Hematopoietic multipotent progenitor cell treated with erythropoietin and hydrocortisone succinate and interleukin-3 and kit ligand, for 4 days (in vitro differentiated cells): ENCODE measurements at places on chromosomes 7 and 10.

GRCh38 chr7:18580950-18581349 lies 85.4 kb downstream of the HDAC9 start:
- DNase-seq = no peak

- no peak for DNase-seq
Observed at GRCh38 chr10:34185998-34186397, 629.1 kb downstream of the PARD3 start.

- DNase-seq = peak; percentile 86
Observed at GRCh38 chr10:97278491-97278989, 13.9 kb downstream of the ARHGAP19 start.

GRCh38 chr7:115779561-115779960 lies 251.0 kb downstream of the TFEC start:
- DNase-seq = no peak

DNA sequence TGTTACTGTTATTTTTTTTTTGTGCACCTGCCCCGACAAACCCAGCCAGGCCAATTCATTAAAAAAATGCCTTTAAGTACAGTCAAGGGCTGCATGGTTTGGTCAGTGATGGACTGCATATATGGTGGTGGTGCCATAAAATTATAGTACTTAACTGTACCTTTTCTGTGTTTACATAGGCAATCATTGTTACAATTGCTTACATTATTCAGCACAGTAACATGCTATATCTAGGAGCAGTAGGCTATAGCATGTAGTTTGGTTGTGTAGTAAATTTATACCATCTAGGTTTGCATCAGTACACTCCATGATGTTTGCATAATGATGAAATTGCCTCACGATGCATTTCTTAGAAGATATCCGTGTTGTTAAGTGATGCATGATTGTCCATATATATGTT lies 58.0 kb downstream of the STK31 start:
- no peak for DNase-seq

- DNase-seq = peak; percentile 34
Observed at GRCh38 chr10:99433378-99434020, 3.1 kb upstream of the GOT1 start.

DNA sequence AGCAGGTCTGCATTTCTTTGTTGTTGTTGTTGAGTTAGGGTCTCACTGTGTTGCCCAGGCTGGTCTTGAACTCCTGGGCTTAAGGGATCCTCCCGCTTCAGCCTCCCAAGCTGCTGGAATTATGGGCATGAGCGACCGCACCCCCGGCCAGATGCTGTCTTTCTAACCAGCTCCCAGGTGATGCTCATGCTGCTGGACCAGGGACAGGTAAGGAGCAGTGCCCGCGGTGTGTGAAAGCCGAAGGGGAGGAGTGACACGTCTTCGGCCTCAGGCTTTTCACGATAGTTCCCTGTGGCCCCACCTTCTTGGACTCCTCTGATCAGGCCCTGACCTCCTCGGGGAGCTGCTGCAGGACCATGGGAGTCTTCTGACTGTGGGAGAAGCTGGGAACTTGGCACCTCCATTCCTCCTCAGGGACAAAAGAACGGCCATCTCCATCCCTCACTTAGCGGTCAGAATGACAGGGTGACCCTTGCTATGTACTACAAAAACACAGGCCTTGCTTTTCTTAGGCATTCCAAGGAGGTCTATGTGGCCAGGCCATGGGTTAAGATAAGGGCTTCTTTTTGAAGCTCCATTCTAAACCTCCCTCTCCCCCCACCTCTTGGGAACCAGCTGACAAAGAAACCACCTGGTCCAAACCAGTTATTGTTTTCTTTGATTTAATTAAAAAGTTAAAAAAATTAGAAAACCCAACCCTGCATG lies 5.5 kb downstream of the SFRP5 start:
- no peak for DNase-seq

- DNase-seq = no peak
Observed at GRCh38 chr10:30781670-30782121, 152.1 kb upstream of the LYZL2 start.

GRCh38 chr7:117017017-117017451 lies 63.7 kb downstream of the ST7 start:
- no peak for DNase-seq

- no peak for DNase-seq
Observed at GRCh38 chr7:55375237-55375636, 10.1 kb downstream of the LANCL2 start.

DNA sequence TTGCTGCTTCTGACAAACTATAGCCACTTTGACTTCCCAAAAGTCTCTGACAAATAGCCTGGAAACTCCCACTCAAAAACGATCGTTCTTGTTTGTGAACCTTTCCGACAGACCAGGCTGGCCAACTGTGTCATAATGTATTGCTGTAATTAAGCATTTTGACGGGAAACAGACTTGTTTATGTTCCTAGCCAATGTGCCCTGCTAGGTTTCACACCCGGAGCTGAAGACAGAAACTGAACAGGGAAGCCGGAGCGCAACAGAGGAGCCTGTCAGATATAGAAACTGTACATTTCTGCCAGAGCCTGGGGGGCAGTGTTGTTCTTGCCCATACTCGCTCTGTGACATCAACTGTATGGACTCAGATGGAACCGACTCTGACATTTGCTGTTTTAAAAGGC lies 55.3 kb upstream of the C7orf33 start:
- peak; percentile 71 for DNase-seq

- DNase-seq = peak; percentile 88
Observed at GRCh38 chr7:142808802-142809583, 38.2 kb downstream of the PRSS2 start.

DNA sequence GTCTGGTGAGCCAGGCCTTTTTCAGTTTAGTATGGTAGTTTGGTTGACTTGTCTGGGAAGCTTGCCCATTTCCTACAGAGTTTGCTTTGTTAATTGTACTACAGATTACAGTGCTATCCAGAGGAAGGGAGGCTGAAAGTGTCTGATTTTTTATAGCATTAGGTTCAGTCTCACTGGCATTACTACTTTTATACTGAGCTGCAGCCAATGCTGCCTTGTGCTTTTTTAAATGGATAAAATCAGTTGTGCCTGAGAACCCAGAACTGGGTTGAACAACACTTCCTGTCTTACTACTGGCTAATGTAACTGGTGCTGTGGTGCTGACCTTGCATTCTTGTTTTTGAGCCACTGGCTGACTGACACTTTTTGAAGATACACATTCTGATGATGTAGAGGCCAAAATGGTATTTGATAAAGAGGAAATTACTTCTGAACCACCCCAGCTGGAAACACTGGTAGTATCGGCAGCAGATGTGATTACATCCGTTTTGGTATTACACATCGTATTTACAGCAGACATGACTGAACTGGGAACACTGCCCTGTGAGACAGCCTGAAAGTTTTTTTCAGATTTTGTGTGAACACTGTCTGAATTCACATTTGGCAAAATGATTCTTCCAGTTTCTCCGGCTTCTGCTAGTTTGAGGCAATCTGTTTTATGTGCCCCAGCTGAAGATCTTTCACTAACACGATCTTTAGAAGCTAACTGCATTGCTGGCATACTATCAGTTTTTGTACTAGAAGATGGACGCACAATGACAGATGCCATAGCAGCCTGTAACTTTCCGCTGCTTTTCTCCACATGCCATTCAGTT lies 74.1 kb downstream of the NRBF2 start:
- peak; percentile 49 for DNase-seq

- no peak for DNase-seq
Observed at GRCh38 chr10:34906067-34906965, 91.2 kb upstream of the PARD3 start.

DNA sequence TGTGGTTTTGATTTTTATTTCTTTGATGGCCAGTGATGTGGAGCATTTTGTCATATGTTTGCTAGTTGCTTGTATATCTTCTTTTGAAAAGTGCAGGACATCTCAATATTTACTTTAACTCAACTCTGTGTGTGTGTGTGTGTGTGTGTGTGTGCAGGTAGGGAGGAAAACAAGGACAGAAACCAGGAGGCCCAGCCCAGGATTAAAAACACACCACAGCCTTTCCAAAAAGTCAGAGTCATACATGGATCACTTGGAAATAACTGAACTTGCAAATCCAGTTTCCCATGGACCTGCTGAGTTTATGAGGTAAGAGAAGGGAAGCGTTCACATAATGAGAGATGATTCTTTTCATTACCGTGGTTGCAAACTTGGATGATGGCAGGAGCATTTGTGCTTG lies 189.9 kb upstream of the LYZL1 start:
- no peak for DNase-seq

- DNase-seq = no peak
Observed at GRCh38 chr10:23715363-23715762, 276.5 kb downstream of the OTUD1 start.

GRCh38 chr10:23870651-23871610 lies 338.0 kb upstream of the KIAA1217 start:
- DNase-seq = peak; percentile 90

GRCh38 chr10:43198682-43199005 lies 60.4 kb downstream of the CSGALNACT2 start:
- DNase-seq = no peak

DNA sequence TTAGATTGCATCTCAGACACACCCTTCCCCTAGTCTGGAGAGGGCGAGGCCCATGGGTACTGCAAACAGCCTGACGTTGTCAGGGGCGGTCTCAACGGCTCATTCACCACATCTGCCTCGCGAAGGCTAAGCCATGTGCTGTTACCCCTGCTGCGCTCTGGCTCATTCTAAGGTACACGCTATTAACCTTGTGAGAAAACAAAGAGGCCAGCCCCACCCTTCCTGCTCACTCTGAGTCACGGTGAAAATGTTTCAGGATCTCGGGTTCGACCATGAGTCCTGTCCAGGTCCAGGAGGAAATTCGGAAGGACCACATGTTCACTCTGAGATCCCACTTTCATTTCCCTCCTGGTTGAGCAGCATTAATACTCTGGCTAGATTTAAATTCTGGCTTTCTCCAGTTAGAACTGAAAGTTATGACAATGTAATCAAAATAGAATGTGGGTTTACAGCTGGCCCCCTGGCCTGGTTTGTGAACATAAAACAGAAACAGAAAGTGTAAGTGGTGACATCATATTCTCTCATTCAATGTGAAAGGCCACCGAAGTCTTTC lies 55.2 kb downstream of the EGFR start:
- no peak for DNase-seq

DNA sequence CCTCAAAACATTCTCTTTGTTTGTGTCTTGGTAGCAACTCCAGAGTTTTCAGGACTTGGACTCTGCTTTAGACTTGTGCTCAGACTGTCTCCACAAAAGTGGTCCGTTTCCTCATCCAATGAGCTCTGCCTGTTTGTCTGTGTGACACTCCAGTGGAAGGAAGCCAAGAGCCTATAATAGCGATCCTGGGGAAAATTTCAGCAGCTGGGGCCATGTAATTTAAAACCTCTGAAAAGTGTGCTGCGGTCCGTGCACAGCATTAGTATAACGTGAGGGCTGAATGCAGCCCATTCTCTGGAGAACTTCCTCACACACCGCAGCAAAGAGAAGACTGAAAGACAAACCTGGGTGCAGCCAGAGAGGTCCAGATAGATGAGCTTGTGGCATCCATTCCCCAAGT lies at the start of gene LRRC17:
LRRC17 (plus strand) TSS at position 259 of the 400 bp plus-strand sequence. CDS start 20,914 bp downstream, outside the sequence.
- DNase-seq = peak; percentile 33

DNA sequence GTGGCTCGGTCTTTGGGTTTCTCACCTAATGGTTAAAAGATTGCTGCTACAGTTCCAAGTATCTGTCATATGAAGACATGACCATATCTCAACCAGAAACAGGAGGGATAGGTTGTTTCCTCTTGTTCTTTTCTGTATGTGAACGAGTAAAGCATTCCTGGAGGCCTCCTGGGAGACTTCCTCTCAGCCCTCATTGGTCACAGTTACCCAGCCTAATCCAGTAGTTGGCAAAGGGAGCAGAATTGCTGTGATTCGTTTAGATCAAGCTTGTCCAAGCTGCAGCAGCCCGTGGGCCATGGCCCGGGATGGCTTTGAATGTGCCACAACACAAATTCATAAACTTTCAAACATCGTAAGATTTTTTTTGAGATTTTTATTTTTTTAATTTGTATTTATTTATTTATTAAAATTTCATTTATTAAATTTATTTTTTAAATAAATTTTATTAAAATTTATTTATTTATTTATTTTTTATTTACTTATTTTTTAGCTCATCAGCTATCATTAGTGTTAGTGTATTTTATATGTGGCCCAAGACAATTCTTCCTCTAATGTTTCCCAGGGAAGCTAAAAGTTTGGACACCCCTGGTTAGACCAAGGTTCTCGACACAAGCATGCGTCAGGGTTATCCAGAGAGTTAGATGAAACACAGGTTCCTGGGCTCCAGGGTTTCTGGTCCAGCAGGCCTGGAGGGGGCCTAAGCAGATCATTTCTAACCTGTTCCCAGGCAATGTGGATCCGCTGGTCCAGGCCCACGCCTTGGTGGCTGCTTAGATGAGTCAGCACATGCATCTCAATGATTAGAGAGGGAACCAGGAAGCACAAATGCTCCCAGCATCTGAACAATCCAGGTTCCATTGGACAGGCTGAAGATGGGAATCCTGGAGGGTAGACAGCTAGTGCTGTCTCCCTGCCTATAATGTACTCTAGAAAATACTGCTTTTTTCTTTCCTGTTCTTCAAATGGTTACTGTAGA lies 25.6 kb downstream of the CDC123 start:
- DNase-seq = peak; percentile 60
